ENCODE measurements at places on chromosomes 7 and 10.

- no peak for DNase-seq
Observed at GRCh38 chr7:155581954-155582353, 35.6 kb upstream of the CNPY1 start.

DNA sequence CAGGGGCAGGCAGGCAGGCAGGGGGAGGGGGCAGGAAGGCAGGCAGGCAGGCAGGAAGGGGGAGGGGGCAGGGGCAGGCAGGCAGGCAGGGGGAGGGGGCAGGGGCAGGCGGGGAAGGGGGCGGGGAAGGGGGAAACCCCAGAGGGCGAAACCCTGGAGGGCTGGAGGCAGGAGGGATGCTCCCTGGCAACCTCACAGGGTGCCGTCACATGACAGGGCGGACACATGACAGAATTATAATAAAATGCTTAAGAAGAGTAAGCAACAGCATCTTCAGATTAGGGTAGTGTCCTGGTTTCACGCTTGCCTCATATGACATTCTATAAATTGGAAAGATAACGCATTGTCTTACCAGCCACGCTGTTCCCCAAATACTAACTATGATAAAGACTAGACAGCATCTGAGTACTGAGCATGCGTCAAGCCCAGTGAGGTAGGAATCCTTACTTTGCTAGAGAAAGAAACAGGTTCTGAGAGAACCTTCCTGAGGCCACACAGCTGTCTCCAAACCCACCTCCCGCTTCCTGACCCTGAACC lies 131.6 kb downstream of the DIP2C start:
- no peak for DNase-seq

GRCh38 chr7:127879436-127879835 lies 151.8 kb downstream of the LRRC4 start:
- no peak for DNase-seq

GRCh38 chr7:20595971-20596370 lies 19.5 kb upstream of the ABCB5 start:
- DNase-seq = no peak

GRCh38 chr10:13018171-13018570 lies 16.7 kb upstream of the CCDC3 start:
- no peak for DNase-seq

DNA sequence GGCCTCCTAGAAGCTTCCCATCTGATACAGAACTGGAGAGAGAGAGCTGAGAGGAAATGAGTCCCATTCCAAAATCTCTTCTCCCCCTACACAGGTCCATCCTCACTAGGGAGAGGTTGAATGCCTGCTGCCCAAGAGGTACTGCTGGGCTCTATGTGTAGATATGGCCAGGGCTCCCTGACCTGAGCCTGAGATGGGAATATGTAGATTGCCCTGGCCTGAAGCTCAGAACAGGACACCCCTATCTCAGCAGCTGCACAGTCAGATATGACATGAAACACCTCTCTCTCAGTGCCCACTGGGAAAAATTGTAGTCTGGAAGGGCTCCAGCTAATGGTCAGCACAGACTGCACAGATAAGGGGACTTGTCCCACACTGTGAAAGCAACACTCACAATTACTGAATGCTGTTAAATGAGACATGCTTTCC lies 3.1 kb upstream of the IFIT1B start:
- no peak for DNase-seq

DNA sequence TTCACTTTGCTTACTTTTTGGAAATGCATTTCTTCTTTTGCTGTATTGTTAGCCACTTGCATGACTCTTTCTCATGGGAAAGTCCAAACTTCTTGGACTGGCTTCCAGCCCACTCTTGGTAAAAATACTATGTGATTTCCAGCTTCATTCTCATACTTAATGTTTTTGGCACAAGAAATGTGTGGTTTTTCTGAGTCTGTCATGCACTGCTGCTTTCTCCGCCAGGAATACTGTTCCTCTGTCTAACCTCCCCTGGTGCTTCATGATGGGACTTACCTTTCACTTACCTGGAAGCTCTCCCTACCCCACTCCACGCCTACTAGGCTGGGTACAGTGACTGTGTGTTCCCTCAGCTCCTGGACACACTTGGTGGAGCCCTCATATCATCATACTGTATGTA lies 18.7 kb downstream of the MGAM2 start:
- DNase-seq = no peak

DNA sequence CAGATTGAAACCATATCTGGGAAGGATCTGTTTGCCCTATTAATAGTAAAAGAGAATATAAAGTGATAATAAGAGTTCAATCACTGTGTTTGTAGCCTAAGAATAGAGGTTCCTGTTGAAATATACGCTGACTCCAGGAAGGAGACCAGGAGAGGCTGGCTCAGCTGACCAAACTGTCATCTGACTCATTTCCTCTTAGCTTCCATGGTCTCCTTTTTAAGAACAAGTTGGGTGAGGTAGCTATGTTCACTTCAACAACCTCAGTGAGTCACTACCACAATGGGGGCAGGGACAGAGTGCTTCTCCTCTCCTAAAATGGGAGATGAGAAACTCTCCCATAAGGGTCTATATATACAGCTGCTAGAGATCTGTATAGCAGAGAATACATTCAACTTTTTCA lies 543.3 kb downstream of the CALN1 start:
- no peak for DNase-seq

GRCh38 chr7:155495440-155496248 lies 37.7 kb downstream of the EN2 start:
- no peak for DNase-seq

GRCh38 chr7:77199013-77199966 lies at the start of gene FGL2:
Gene FGL2 (minus strand): TSS chr7:77199819. CDS start chr7:77199793, 26 bp downstream.
- no peak for DNase-seq

DNA sequence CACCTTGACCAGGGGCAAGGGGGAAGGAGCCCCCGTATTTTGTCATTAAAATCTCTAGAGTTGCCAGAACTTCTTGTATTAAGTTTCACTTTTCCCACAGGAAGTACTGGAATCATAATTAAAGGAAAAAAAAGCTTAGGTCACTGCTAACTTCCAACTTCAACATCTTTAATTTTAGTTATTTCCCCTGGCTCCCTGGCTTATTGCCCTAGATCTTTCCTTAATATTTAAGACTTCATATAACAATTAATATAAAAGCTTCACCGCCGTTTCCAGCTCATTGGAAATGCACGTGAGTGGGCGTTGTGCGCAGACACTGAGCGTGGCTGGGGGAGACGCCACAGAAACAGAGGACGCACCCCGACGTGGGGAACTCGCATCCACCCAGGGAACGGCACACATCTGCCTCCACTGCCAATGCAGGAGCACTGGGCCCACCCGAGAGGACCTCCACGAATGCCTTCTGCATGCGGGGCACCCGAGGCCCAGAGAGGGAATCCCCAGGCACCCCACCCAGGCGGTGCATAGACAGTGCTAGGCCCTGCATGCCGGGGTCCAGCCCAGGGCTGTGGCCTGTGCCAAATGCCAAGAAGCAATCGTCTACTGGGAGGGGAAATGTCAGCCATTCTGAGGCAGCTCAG lies 72.2 kb downstream of the ADARB2 start:
- no peak for DNase-seq

GRCh38 chr7:123580406-123581161 lies 21.0 kb upstream of the ASB15 start:
- no peak for DNase-seq

DNA sequence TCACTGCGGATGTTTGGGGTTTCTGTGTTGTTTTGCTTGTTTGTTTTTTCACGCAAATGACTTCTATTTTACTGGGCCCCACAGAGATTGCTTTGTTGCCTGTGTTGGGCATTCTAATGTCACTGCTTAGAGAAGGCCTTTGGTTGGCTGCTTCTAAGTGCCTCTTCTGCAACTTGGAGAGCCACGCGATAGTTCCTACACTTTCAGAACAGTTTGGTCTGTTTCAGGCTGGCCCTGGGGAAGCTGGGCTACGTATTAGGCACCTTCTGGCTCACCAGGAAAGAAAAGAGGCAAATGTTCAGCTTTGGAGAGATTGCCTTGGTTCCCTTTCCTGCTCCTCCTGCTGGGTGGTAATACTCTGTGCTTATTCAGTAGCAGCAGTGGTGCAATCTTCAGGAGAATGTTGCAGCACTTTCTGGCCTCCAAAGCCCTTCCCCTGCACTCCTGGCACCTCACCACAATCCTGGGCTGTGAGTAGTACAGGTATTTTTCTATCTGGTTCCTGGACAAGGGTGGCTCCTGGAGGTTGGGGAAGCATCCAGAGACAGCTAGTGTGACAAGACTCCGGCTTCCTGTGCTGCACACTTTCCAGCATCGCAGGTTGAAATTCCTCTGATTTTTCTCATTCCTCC lies 1.2 kb downstream of the ANTXRL start:
- no peak for DNase-seq

GRCh38 chr7:24882989-24883621 lies 96.9 kb downstream of the OSBPL3 start:
- no peak for DNase-seq

- DNase-seq = no peak
Observed at GRCh38 chr7:24826662-24827020, 69.4 kb upstream of the GSDME start.

DNA sequence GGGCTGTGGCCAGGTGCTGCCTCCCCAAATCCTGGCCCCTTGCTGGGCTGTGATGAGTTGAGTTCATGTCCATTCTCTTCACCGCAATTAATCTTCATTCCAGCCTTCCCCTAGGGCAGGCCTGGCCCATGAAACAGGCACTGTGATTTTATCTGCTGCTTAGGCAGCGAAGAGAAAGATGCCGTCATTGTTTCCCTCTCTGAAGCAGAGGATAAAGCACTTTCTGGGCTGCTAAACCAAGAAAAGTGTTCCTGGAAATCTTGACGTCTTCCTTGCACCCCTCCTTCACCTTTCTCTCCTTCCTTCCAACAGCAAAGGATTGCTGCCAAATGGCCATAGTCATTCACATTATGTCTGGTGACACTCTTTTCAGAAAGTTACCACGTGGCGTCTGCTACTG lies 265.9 kb downstream of the ZEB1 start:
- no peak for DNase-seq

DNA sequence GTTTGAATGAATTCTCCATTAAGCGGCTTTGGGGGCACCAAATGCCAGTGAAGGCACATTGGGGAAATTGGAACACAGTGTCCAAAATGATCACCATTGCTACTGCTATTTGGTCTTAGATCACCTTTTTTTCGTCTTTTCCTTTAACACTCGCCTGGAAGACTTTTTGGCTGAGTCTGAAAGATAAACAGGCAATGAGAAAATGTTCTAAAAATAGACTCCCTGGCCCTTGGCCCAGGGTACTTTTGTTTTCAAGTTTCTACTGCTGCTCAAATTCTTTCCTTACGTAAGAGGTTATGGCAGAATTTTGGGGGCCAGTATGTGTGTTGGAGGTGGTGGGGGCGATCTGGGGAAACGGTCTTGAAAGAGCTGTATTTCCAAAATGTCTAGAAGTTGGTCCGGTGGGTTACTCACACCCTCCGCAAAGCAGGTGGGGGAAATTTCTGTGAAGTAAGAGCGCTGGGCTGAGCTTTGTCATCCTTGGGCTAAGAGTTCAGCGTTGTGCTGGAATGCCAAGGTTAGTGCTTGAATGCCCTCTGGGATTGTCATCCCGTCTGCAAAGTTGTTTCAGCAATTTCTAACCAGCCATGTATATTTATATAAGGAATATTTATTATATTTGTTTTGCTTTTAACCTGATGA lies 1.3 kb upstream of the ITPRIP start:
- peak; percentile 51 for DNase-seq

- no peak for DNase-seq
Observed at GRCh38 chr10:69269761-69270160, 8.5 kb upstream of the HK1 start.

GRCh38 chr7:8160779-8161345 lies 101.1 kb downstream of the ICA1 start:
- DNase-seq = no peak

DNA sequence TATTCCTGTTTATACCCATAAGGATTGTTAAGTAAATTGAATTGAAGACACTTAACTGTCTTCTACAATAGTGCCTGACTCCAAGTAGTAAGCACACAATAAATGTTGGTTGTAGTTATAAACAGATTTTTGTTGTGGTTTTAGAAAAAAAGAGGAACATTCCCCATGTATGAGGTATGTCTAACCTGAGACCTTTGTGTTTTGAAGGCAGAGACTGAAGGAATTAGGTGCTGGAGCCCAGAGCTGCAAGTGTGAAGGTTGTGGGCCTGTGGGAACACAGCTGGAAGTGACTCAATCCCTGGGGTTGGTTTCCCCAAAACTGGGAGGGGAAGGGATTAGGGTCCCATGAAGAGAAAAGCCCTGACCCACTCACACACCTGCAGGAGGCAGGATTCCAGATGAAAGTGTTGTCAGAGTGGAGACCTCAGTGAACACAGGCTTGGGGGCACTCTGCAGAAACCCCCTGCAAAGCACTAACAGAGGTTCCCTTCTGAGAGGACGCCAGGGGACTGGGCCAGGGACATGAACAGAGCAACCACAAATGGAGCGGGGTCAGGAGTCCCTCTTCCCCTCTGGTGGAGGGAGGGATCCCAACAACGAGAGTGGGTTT lies 265.1 kb upstream of the KLF14 start:
- DNase-seq = no peak

DNA sequence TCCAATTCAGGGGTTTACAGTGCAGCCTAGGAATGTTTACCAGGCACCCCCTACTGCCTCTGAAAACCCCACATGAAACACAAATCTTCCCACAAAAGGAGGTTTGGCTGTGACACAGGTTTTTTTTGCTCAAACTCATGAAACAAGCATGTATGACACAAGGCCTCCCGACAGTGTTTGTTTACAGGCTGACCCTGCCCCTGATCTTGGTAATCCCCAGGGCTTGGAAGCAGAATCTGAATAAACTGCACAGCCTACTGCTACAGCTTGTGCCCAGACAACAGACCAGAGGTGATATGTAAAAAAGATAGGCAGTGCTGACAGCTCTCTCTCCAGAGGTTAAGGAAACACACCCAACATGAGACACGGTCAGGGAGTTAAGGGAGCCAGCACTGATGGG lies 184.2 kb downstream of the KMT2E start:
- DNase-seq = no peak

GRCh38 chr10:92238586-92239098 lies 52.2 kb downstream of the CPEB3 start:
- DNase-seq = peak; percentile 86

DNA sequence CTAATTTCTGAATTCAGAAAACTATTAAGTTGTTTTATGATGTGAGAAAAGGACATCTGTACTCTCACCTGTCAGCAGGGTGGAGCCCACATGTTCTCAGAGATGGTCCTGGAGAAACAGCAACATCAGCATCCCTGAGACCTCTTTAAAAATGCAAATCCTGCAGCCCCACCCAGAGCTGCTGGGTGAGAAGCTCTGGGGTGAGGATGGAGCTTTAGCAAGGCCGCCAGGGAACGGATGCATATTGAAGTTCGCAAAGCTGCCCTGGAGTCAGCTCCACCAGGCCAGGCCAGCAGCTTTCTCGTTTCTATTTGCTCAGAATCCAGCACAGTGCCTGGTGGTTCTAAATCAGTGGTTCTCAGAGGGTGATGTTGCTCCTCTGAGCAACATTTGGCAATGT lies 49.1 kb downstream of the PRKCQ start:
- DNase-seq = no peak

GRCh38 chr10:97533888-97534287 lies 35.2 kb downstream of the UBTD1 start:
- DNase-seq = no peak

GRCh38 chr10:77391605-77392235 lies 245.9 kb downstream of the KCNMA1 start:
- DNase-seq = peak; percentile 64

- DNase-seq = no peak
Observed at GRCh38 chr10:43892062-43892770, 243.5 kb upstream of the ZNF32 start.

Measured in large intestine (tissue), 12 donors.